ENCODE measurements at places on chromosomes 3 and 15. TPM values are rescaled to one million over a fixed set of nuclear protein-coding genes. Genes with fewer than 3 reads are reported as not detected.
A peak's percentile ranks its signal among the peaks of the same experiment; 100 is the strongest.

GRCh38 chr3:8723612-8724011, 10.0 kb upstream of the CAV3 start:
- H3K27me3 ChIP-seq = peaks cover 3% of the 10 kb centered on the region
- peaks cover 11% of the 10 kb centered on the region for H3K4me1 ChIP-seq
- no peak overlapping the region for H3K27ac ChIP-seq
- DNase-seq = no peak

GRCh38 chr3:111285694-111286093, 214.1 kb downstream of the NECTIN3 start:
- H3K4me1 ChIP-seq = peaks cover 2% of the 10 kb centered on the region
- no peak overlapping the region for H3K27ac ChIP-seq
- no peak for DNase-seq
- H3K27me3 ChIP-seq = peaks cover 2% of the 10 kb centered on the region
- no peaks in the 10 kb centered on the region for H3K36me3 ChIP-seq
- H3K4me3 ChIP-seq = no peak overlapping the region

Gene CCR9
- not detected for total RNA-seq

Gene SRGAP3
- total RNA-seq = 197 TPM

Gene CYP1A1
- total RNA-seq = 0.27 TPM

Gene MUC20
- not detected for total RNA-seq

- peaks cover 32% of the 10 kb centered on the region for H3K4me1 ChIP-seq
- DNase-seq = no peak
- no peak overlapping the region for H3K4me3 ChIP-seq
- H3K36me3 ChIP-seq = no peaks in the 10 kb centered on the region
- H3K27me3 ChIP-seq = peaks cover 2% of the 10 kb centered on the region
- H3K27ac ChIP-seq = no peak overlapping the region
Measured at GRCh38 chr15:90396321-90396720, 8.3 kb downstream of the IQGAP1 start.

DNA sequence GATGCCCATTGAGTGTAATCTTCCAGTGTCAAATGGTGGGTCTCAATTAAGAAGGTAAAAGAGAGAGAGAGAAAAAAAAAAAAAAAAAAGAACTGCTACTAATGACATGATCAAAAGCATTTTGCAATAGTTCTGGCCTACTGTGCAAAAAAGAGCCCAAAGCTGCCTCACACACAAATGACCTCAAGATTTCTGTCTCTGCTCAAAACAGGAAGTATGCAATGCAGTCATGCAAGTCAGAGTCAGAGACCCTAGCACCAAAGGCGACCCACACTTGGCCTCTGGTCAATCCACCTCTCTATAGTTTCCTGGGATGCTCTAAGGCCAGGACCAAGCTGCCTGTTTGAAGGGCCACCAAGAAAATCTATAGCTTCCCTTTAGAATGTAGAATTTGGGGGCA, 323.5 kb downstream of the VPS13C start:
- DNase-seq = no peak
- H3K36me3 ChIP-seq = peaks cover 7% of the 10 kb centered on the region
- H3K4me3 ChIP-seq = no peak overlapping the region
- H3K4me1 ChIP-seq = no peaks in the 10 kb centered on the region
- no peaks in the 10 kb centered on the region for H3K27me3 ChIP-seq
- H3K27ac ChIP-seq = no peak overlapping the region

Gene OR5K2
- total RNA-seq = not detected

Gene GCSAM
- total RNA-seq = not detected

Gene MKRN3
- total RNA-seq = 1.4 TPM

DNA sequence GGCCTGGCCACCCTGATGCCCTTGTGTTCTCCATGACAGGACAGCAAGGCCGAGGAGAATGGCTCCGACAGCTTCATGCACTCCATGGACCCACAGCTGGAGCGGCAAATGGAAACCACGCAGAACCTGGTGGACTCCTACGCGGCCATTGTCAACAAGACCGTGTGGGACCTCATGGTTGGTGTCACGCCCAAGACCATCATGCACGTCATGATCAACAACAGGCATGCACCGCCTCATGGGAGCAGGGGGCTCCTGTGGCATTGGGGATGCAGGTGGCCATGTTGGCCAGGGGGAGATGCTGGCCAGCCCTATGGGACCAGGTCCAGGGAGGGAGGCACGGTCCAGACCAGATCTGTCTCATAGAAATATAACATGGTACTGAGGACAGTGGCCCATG, 62.9 kb downstream of the GOLGA8B start:
- no peaks in the 10 kb centered on the region for H3K27me3 ChIP-seq
- DNase-seq = no peak
- H3K4me3 ChIP-seq = no peak overlapping the region
- peaks cover 14% of the 10 kb centered on the region for H3K4me1 ChIP-seq

Gene ZNF501
- total RNA-seq = 6.2 TPM

GRCh38 chr3:113531826-113532697, at the start of gene SIDT1:
Gene SIDT1, plus strand, starts transcription at chr3:113532555. Its CDS starts 467 bp downstream, at chr3:113533022.
- peak within 1 kb of the TSS; percentile 95 for H3K4me3 ChIP-seq
- H3K27ac ChIP-seq = no peak within 1 kb of the TSS
- peaks cover 3% of the 10 kb centered on the region for H3K4me1 ChIP-seq
- no peaks in the 10 kb centered on the region for H3K36me3 ChIP-seq
- DNase-seq = no peak

DNA sequence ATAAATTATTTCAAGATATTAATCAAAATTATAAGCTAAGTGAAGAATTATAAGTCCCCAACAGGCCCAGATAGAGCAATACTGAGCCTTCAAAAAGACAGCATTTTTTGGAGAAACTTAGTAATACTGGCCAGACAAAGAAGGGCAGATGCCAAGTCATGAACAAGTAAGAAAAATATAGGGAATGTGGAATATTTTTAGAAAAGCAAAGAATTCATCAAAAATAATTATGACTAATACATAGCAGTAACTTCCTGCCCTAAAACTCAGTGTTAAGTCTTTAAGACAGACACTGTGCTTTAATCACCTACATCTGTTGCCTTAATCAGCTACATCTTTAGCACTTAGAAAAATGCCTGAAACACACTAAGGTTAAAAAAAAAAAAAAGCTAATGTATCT, 31.2 kb downstream of the DPH6 start:
- no peak overlapping the region for H3K27ac ChIP-seq
- H3K4me1 ChIP-seq = peaks cover 1% of the 10 kb centered on the region
- no peak for DNase-seq

Gene CDHR4
- not detected for total RNA-seq

Gene GRK7
- not detected for total RNA-seq

GRCh38 chr3:142088522-142088921, 60.8 kb downstream of the TFDP2 start:
- no peak overlapping the region for H3K4me3 ChIP-seq
- peaks cover 2% of the 10 kb centered on the region for H3K27me3 ChIP-seq
- H3K4me1 ChIP-seq = peaks cover 4% of the 10 kb centered on the region
- H3K27ac ChIP-seq = no peak overlapping the region

- H3K27me3 ChIP-seq = peaks cover 3% of the 10 kb centered on the region
- H3K4me3 ChIP-seq = peak overlapping the region; percentile 69
- no peak overlapping the region for H3K27ac ChIP-seq
- DNase-seq = no peak
Measured at GRCh38 chr3:129119365-129120100, 2.1 kb downstream of the RAB43 start.

Gene PLA2G4D
- total RNA-seq = not detected

Gene CPB1
- not detected for total RNA-seq

Gene ADAMTS7
- 181 TPM for total RNA-seq

- peak overlapping the region; percentile 87 for H3K27ac ChIP-seq
- no peak for DNase-seq
- H3K27me3 ChIP-seq = peaks cover 22% of the 10 kb centered on the region
- no peak overlapping the region for H3K4me3 ChIP-seq
- peaks cover 9% of the 10 kb centered on the region for H3K4me1 ChIP-seq
Measured at GRCh38 chr3:11165476-11165875, 11.2 kb downstream of the HRH1 start.

DNA sequence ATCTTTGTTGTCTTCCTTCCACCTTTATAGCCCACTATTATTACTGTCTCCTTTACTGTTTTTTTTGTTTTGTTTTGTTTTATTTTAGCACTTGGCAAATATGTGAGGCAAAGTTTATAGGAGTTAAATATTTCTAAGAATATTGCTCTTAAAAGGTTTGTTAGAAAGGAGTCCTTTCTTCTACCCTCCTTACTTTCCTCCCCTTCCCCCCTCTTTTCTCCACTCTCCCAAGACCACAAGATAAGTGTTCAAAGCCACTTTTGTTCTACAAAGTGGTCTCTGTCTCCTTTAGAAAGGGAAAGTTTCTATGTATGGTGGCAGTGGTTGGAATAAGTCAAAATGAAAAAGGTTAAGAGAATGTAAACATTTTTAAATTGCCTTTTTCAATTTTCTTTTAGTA, 130.7 kb upstream of the TSC22D2 start:
- no peak overlapping the region for H3K4me3 ChIP-seq
- H3K36me3 ChIP-seq = no peaks in the 10 kb centered on the region
- peaks cover 25% of the 10 kb centered on the region for H3K4me1 ChIP-seq
- H3K27me3 ChIP-seq = no peaks in the 10 kb centered on the region
- H3K27ac ChIP-seq = no peak overlapping the region

DNA sequence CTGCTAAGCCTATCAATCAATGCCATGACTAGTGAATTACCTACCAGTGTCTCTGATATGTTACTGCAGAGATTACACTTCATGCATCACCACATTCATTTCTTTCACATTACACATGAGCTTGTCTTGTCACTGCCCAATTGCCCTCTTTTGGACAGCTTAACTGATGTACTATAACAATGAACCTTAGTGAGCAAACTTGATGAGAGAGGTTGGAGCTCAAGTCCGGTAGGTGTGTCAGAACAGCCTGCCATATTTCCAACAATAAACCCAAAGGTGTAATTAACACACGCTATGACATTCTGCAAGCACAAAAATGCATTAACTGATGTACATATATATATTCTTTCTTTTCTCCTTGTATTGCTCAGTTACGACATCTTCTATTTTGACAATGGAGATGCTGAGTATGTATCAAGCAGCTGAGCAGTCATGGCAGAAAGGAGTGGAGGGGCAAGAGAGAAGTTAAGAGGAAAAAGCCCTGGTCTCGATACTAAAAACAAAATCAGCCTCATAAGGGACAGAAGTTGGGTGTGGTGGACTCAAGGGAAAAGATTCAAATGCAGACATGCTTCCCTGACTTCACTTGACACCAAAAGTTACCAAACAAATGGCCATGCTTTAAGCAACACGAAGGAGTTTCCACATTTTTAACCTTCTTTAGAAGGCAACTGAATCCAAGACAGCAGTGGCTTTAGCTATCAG, 538.2 kb downstream of the FOXP1 start:
- DNase-seq = no peak
- H3K27ac ChIP-seq = no peak overlapping the region
- no peak overlapping the region for H3K4me3 ChIP-seq

Gene CEP70
- 15.7 TPM for total RNA-seq

DNA sequence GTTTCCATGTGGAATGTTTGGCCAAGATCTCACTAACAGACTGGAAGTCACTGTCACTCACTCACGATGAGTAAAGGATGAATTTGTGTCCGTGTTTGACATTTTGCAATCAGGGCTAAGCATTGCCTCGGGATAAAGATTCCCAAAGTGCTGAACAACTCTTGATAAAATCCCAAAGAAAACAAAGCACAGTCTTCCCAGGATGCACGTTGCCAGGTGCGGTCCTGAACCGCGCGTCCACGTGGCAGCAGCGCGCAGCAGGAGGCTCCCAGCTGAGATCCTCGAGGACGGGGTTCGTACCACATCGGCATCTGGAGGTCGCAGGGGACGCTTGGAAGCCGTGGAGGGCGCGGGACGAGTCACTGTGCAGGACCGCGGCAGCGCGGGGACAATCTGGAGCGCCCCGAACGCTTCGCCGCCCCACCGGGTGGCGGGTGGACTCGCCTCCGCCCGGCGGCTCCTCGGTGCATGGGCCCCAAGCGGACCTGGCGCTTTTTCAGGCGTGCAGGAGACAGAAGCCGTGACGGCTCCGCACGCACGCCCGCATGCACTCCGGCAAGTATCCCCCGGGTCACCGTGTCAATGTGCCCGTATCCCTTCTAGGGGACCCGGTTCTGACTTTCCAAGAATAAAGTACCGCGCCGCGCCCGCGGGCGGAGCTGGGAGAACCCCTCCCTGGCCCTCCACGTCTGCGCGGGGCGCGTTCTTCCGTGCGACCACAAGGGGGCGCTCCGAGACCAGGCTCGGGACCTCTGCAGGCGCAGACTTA, 17.7 kb downstream of the CPN2 start:
- peak overlapping the region; percentile 83 for H3K4me3 ChIP-seq
- peak; percentile 95 for DNase-seq
- peaks cover 10% of the 10 kb centered on the region for H3K27me3 ChIP-seq

Gene TRPC1
- 23.2 TPM for total RNA-seq

Gene FMN1
- total RNA-seq = 1.1 TPM

GRCh38 chr3:153209596-153209995, 47.6 kb downstream of the RAP2B start:
- no peak overlapping the region for H3K4me3 ChIP-seq
- no peak for DNase-seq
- H3K27me3 ChIP-seq = no peaks in the 10 kb centered on the region
- peaks cover 2% of the 10 kb centered on the region for H3K4me1 ChIP-seq
- no peak overlapping the region for H3K27ac ChIP-seq

DNA sequence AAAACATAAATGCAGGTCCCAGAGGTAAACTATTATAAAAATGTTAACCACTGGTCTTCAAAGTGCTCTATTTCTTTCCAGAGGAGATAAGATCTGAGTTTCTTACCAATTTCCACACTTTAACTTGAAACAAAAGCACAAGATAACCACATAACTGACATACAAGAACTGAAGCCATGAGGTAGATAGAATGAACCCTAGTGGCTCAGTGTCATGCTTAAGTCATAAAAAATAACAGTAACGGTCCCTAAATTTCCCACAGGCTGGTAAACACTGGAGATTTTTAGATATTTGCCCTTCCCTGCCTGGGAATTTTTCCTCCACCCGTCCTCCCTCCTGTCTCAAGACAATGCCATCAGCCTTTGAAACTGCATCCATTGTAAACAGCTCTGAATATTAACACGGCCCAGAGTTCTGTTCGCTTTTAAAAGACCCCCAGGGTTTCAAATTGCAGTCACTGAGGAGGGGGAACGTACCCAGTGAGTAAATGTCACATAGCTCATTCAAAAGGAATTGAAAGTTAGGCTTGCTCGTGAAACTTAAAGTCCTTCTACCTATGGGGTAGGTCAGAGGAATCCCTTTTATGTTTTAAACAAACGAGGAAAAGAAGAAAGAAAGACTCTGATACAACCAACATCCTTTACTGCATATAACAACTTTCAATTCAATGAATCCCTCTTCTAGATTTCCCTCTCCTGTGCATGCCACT, 5.7 kb downstream of the LRIG1 start:
- H3K27me3 ChIP-seq = peaks cover 4% of the 10 kb centered on the region
- DNase-seq = no peak
- H3K36me3 ChIP-seq = no peaks in the 10 kb centered on the region
- no peak overlapping the region for H3K27ac ChIP-seq
- peak overlapping the region; percentile 40 for H3K4me3 ChIP-seq
- H3K4me1 ChIP-seq = peaks cover 42% of the 10 kb centered on the region

DNA sequence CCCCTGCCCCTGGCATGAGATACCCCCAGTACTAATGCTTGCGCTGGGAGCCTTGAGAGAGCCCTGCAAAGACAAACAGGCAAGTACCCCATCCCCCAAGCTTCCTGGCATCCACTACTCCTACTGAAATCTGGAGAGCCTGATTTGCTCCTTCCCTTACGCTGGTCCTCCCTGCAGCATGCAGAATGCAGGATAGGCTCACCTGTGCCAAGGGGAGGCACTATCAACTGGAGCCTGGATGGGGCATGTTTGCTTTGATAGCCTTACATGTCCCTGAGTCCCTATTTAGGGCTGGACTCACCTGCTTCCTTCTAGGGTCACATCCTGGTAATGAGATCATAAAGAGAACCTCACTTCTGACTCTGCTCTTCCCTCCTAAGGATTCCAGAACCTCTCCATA, 42.9 kb downstream of the RAB11A start:
- peaks cover 4% of the 10 kb centered on the region for H3K27me3 ChIP-seq
- H3K4me1 ChIP-seq = peaks cover 3% of the 10 kb centered on the region
- H3K4me3 ChIP-seq = no peak overlapping the region
